A549 treated with Mapracorat at 1 μM for 4 hours (cell line): ENCODE measurements at places on chromosomes 2 and 18. TPM values are rescaled to one million over a fixed set of nuclear protein-coding genes. Genes with fewer than 3 reads are reported as not detected.

The PLEKHH2 gene
- total RNA-seq, result 1.4 to 2.5 TPM (median 1.7 TPM) in 5 replicates

The EIF2B4 gene
- total RNA-seq, result 53.2 to 61.0 TPM (median 54.0 TPM) in 5 replicates

The REEP1 gene
- total RNA-seq, result 0.88 to 1.3 TPM (median 1.2 TPM) in 5 replicates

The PARD3B gene
- total RNA-seq, result 0.62 to 1.1 TPM (median 1.0 TPM) in 5 replicates

The CAPN13 gene
- 0.07 to 0.12 TPM (median 0.09 TPM) in 3 of 5 replicates, not detected in the others for total RNA-seq

The PPP1R7 gene
- total RNA-seq, result 56.5 to 73.1 TPM (median 57.9 TPM) in 5 replicates
